D721Med (cell line): ENCODE measurements at places on chromosomes 7 and 10.
A peak's percentile ranks its signal among the peaks of the same experiment; 100 is the strongest.

DNA sequence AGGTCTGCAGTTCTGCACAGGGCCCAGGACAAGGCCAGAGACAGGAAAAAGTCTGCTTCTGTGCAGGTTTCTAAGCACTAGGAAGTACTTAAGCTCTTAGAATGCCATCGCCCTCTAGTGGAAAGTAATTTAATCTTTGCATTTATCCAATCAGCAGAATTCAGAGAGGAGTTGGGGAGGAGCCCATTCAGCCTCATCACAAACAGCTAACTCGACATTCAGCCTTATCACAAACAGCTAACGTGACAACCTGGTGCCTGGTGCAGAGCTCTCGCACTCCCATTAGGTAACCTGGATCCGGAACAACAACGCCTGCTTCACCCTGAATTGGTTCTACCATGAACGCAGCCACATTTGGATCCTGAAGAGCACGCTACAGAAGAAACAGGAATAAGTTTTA lies 15.2 kb downstream of the OAT start:
- no peak for DNase-seq

GRCh38 chr7:159068488-159068811 lies 76.2 kb downstream of the VIPR2 start:
- no peak for DNase-seq

- DNase-seq: no peak
These were observed 65.8 kb downstream of the ARID5B start for GRCh38 chr10:61967298-61967697.

GRCh38 chr7:47360301-47360900 lies 221.5 kb downstream of the TNS3 start:
- DNase-seq: no peak

GRCh38 chr10:30368065-30368718 lies 19.1 kb upstream of the MTPAP start:
- DNase-seq: no peak

DNA sequence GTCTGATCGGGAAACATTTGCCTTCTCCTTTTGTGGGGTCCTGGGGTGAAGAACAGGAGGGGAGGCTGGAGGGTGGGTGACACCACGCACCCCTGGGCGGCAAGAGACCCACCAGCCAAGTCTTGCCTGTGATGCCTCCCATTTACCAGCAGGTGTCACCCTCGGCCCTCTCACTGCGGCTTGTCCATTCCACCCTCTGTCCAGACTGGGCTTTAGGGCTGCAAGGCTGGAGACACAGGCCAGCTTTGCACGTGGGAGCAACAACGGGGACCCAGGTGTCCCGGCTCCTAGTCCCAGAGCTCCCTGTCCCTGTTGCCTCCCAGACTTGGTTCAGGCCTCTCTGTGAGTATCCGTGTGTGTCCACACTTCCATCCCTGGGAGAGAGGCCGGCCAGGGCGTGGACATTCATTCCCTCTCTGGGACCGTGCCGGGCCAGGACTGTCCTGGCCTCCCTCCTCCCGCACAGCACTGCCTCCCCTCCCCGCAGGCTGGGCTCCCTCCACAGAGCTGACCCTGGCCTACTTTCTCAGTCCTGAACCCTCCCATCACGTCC lies 36.2 kb upstream of the GTF2IRD1 start:
- DNase-seq: peak; percentile 85

GRCh38 chr7:16747102-16747501 lies 6.5 kb upstream of the TSPAN13 start:
- DNase-seq: no peak

DNA sequence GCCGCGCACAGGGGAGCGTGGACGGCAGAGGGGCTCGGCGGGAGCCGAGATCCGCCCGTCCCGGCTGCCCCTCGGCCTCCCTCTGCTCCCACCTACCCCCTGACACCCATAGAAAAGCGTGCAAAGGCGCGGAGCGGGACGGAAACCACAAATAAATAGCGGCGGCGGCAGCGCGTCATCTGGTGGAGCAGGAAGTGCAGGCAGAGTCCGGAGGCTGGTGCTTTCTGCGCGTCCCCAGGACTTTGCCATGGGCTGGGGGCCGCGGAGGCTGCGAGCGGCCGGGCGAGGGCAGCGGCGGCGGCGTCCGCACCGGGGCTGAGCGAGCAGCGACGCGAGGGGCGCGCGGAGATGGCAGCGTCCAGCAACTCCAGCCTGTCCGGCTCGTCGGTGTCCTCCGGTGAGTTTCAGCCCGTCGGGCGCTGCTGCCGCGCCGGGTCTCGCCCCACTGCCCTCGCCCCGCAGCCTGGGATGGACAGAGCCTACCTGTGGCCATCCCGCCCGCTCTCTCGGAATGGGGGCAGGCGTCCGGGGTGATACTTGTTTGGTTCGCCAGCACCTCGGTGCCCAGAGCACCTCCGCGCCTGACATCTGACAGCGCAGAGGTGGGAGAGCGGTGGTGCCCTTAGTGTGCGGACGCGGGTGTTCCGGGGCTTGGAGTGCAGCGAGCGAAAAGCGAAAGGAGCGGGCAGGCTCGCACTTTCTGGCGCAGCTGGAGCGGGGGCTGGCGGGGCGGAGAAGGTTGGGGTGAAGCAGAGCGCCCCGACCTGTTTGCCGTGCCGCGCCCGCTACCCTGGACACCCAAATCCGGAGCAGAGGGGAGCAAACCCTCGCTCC lies at the start of gene CHN2:
Gene CHN2, plus strand, starts transcription at position 182 of the 834 bp plus-strand sequence.
- DNase-seq: no peak
